Left ventricle myocardium inferior (tissue), 1 donor: ENCODE measurements at places on chromosomes 7 and 10.
A peak's percentile ranks its signal among the peaks of the same experiment; 100 is the strongest.

DNA sequence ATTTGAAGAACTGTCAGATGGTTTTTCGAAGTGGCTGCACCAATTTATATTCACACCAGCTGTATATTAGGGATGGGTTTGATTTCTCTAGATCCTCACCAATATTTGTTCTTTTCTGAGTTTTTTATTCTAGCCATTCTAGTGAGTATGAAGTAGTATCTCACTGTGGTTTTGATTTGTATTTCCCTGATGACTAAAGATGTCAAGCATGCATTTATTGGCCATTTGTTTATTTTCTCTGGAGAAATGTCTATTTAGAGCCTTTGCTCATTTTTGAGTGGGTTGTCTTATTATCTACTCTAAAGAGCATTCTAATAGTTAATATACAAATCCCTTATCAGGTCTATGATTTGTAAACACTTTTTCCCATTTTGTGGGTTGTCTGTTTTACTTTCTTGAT, 123.9 kb downstream of the PCLO start:
- DNase-seq: no peak

DNA sequence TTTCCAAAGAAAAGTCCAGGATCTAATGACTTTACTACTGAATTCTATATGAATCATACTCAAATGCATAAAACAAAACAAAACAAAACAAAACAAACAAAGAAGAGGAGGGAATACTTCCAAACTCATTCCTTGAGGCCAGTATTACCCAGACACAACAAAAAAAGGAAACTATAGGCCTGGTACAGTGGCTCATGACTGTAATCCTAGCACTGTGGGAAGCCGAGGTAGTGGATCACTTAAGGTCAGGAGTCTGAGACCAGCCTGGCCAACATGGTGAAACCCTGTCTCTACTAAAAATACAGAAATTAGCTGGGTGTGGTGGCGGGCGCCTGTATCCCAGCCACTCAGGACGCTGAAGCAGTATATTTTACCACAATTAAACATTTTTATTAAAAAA, 114.6 kb downstream of the NRBF2 start:
- no peak for DNase-seq

GRCh38 chr10:113027574-113028455, 77.8 kb downstream of the TCF7L2 start:
- DNase-seq: no peak

DNA sequence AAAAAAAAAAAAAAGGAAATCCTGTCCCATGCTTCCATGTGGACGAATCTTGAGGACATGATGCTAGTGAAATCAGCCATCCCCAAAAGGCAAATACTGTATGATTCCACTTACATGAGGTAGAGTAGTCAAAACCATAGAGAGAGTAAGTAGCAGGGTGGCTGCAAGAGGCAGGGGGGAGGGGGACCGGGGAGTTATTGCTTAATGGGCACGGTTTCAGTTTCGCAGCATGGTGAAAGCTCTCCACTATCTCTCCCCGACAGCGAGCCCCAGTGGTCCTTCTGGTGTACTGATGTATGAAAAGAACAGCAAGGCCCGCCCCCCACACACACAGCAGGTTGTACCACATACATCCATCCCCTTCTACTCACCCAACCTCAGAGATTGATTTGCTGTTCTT, 32.8 kb downstream of the NOD1 start:
- DNase-seq: peak; percentile 76

- no peak for DNase-seq
Observed at GRCh38 chr10:106637873-106638272, 526.6 kb downstream of the SORCS1 start.

GRCh38 chr10:24128066-24128730, 80.7 kb upstream of the KIAA1217 start:
- DNase-seq: no peak

DNA sequence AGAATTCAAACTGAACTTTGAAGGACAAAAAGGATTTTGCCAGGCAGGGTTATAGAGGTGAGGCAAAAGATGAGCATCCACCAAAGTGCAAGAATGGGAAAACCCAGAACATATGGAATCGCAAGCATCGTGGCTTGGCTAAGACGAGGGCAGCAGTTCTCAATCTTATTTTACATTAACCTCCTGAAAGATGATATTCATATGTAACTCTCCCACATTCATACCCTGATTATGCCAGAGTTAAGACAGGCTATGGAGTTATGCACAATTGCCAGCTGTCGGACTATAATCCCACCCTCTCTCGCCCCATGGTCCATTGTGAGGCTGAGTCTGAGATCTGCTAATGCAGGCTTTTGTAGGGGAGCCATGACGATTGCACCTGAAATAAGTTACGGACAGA, 21.2 kb upstream of the ASAH2 start:
- DNase-seq: no peak

- DNase-seq: no peak
Observed at GRCh38 chr10:22633106-22633505, 81.3 kb downstream of the PIP4K2A start.

DNA sequence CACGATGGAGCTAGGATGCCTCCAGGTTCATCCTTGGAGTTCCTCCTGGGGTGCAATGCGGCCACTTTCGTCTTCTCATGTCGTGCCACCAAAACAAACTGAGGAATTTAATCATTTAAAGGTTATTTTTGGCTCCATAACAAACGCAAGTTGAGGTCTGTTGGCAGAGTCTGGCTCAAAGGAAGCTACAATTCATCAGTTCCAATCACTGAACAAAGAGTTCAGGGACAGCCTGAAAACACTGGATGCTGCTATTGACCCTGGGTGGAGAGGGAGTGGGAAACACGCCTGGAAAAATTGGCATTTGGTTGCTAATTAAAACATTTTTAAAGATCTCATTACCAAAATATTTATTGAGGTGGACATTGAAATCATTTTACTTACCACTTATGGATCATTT, 11.4 kb upstream of the MGMT start:
- DNase-seq: no peak

GRCh38 chr7:112584290-112584689, 103.5 kb downstream of the LSMEM1 start:
- DNase-seq: no peak

GRCh38 chr7:64630496-64630895, 35.4 kb upstream of the ZNF107 start:
- no peak for DNase-seq

DNA sequence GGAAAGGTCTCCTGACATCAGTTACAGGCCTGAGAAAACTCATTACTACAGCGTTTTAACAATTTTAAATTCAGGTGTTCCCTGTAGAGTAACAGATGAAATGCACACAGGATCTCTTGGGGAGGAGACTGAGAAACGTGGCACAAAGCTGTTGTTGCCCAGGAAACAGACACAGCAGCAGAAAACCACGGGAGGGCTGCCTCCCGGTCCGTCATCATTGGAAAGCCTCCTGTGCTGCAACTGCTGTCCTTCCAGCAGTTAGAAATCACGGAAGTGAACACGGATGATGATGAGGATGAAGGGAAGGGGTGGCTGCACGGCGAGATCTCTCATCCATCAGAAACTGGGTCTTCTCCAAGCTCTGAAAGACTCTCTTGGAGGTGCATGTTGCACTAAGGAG, 94.6 kb upstream of the RNF32 start:
- DNase-seq: no peak

- DNase-seq: no peak
Observed at GRCh38 chr7:133629701-133630100, 376.8 kb downstream of the EXOC4 start.

GRCh38 chr10:36349445-36350078, 707.5 kb upstream of the FZD8 start:
- DNase-seq: no peak

DNA sequence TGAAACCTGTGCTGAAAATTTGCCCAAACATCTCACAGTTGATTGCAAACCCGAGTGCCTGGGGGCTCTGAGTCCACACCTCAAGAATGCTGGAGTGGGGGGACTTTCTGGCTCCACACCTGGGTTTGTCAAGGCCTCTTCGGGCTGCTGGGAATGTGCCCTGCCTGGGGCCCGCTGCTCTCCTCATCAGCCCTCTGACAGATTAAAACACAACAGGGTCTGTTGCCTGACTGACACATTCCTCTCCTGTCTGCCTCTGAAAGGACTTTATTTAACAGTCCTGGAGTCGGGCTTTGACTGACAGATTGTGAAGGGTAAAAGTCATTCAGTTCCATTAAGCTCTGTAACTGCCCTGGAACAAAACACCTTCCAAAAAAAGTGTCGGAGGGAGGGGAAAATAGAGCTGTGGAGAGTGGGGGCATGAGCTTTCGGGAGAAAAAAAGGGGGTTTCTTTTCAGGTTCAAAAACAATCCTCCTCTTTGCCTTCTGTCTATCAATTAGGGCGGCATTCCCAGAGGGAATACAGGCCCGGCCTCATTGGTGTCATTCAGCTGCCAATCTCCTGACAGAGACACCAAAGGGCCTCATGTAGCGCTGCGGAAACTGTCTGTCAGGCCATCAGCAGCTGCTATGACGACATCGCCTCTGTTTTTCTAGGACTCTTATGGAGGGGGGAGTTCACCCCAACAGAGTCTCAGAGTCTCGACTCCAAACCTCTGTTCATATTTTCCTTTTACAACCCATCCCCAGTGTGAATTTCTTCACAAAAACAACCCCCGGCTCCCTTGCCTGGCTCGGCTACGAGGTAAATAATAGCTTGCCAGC, 398.8 kb upstream of the NFE2L3 start:
- no peak for DNase-seq

GRCh38 chr10:115209133-115209532, 116.0 kb downstream of the ATRNL1 start:
- DNase-seq: no peak

DNA sequence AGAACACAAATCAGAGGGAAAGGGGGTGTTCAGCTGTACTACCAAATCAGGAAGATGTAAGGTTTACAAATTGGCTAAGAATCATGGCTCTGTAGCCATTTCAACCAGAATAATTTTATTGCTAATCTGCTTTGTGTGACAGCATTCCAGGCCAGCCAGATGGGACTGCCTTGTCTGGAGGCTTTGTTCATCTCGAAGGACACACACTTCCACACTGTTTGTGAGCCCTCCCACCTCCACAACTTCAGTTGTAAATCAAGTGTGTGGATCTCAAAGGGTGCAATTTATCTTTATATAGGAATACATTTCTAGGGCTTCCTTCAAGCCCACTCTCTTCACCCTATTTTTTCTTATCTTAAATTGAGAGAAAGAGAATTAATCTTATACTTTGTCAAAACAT, 6.9 kb upstream of the OIT3 start:
- DNase-seq: no peak

GRCh38 chr10:101776161-101776817, 375 bp upstream of the FGF8 start:
- DNase-seq: no peak
